ENCODE measurements at places on chromosomes 16 and 17.

DNA sequence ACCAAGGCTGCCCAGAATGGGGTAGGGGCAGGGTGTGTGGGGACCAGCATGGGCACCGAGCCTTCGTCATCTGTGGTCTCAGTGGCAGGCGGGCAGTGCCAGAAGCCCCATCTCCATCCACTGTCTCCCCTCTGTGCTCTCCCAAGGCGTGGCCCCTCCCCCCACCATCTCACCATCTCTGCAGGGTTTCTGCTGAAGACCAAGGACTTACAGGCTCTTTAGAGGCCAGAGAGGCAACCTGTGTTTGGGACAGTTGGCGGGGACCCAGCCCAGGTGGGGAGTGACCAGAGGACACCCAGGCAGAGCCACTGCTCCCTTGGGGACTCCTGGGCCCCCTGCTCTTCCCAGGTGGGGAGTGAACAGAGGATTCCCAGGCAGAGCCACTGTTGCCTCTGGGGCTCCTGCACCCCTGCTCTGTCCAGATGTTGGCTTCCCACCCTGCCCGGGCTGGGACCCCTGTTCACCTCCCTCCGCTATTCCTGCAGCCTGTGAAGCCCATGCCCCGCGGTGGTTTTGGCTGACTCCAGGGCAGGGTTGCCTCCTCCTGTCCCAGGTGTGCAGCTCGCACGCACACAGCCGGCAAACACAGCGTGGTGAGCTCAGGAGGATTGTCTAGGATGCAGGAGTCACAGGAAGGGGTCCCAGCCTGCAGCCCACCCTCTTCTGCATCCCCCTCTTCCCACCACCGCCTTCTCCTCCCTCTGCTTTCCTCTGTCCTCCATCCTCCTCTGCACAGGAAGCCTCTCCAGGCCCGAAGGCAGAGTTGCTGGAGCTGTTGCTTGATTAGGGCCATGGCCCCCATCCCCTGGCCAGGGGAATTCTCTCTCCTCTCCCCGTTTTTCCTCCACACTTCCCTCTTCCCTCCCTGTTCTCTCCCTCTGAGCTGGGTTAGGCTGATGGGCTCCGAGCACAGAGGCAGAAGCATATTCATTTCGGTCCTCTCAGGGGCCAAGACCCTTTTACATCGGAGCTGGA is 45.0 kb downstream of the SLC7A5 start:
- no peak for DNase-seq

DNA sequence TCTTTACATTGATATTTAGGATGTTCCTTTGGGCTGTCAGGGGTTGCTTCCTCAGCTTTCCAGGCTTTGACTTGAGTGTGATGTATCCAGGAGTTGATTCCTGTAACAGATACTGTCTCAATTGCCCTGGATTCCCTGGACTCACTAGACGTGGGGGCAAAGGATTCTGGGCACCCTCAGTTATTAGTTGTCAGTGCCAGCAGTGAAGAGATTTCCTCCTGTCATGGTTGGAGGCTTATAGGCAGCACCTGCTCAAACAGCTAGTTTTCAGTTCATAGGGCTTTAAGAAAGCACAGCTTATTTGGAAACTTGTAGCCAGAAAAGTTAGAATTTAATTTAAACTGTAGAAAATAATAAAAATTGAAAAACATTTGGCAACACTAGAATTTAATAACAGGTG is 9.5 kb upstream of the B4GALNT2 start:
- no peak for DNase-seq

GRCh38 chr16:82658796-82659195 is 32.0 kb downstream of the CDH13 start:
- no peak for DNase-seq

DNA sequence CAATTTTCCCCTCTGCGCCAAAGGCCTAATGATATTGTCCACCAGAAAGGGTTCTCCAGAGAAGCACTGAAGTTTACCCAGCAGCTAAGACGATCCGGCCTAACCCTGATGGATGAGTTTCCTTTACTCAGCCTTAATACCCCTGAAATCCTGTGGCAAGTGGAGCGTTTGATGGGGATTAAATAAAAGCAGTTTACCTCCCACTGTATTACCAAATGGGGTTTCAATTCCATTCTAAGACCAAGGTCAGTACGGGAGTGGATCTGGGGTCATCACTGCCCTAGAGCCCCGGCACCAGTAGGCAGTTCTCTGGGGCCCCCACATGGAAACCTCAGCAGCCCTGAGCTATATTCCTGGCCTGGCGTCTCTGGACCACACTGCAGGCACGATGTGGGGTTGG is 97.1 kb upstream of the NOL11 start:
- no peak for DNase-seq

- DNase-seq: no peak
Observed at GRCh38 chr16:56888806-56889205, 23.8 kb downstream of the SLC12A3 start.

DNA sequence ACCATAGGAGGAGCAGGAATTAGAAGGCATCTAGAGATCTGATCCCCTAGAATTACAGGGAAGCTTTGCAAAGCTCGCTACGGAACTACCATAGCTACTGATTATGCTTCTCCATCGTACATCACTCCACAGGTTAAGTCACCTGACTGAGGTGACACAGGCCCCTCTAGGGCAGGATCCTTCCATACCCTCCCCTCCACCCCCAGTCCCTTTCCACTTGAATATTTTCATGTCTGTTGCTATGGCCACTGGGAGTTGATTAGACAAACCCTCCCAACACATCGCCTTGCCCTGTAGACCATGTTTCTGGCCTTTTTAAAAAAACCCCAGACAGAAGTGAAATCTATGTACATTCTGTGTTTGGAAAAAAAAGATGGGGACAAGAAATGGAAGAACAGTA is 287.1 kb downstream of the SOX9 start:
- no peak for DNase-seq

- no peak for DNase-seq
Observed at GRCh38 chr16:19745286-19746010, 27.4 kb downstream of the IQCK start.

DNA sequence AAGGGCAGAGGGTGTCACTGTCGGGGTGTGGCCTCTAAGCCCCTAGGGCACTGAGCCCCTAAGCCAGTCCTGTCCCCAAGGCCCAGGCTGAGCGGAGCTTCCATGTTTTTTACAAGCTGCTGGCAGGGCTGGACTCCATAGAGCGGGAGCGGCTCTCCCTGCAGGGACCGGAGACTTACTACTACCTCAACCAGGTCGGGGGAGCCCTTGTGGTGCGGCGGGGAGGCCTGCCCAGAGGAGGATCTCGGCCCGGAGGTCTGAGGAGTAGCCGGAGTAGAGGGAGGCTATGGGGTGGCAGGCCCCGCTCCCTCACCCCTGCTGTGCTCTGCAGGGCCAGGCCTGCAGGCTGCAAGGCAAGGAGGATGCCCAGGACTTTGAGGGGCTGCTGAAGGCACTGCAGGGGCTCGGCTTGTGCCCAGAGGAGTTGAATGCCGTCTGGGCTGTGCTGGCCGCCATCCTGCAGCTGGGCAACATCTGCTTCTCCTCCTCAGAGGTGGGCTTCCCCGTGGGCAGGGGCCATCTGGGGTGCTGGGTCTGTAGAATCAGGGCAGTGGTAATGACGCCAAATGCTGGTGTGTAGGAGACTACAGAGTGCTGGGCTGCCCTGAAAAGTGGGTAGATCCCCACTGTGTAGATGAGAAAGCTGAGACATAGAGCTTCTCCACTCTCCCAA is 4.9 kb downstream of the MYO15B start:
- no peak for DNase-seq

- no peak for DNase-seq
Observed at GRCh38 chr17:77308861-77309726, 168.3 kb downstream of the SEC14L1 start.

DNA sequence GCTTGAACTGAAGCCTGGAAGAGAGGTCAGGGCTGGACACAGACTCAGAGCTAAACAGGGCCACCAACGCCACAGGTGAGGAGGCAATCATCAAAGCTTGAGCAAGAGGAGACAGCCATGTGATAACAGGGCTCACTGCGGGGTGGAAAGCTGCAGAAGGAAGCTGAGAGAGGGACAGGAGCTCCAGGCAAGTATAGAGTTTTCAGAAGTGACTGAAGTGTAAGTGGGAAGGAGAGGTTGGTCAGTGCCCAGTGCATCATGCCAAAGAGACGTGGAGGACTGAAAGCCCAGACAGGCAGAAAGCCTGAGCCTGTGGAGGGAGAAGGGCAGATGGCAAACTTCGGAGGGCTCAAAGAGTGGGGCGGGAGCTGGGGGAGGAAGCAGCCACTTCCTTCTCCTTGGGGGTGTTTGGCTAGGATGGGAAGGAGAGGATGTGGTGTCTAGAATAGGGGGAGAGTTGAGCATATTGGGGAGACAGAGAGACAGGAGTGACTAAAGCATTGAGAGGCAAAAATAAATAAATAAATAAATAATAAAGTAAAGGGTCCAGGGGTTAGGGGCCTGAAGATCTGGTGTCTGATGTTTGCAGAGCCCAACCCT is 2.6 kb downstream of the KIFC3 start:
- no peak for DNase-seq

- no peak for DNase-seq
Observed at GRCh38 chr17:15384142-15384787, 42.9 kb upstream of the TEKT3 start.

GRCh38 chr16:72989579-72990551 is 58.1 kb downstream of the ZFHX3 start:
- no peak for DNase-seq
